Activated CD8-positive, alpha-beta memory T cell treated with anti-CD3 and anti-CD28 coated beads for 36 hours (primary cell): ENCODE measurements at places on chromosomes 2 and 18. TPM values are rescaled to one million over a fixed set of nuclear protein-coding genes. Genes with fewer than 3 reads are reported as not detected.

SLC5A7 gene
- not detected for total RNA-seq

LCLAT1 gene
- 31.7 TPM for total RNA-seq

MYO3B gene
- total RNA-seq = 0.19 TPM

GAL3ST2 gene
- 0.25 TPM for total RNA-seq

HJURP gene
- total RNA-seq = 53.9 TPM

CRACDL gene
- total RNA-seq = 0.15 TPM

C2orf69 gene
- total RNA-seq = 20.5 TPM

DPYSL5 gene
- total RNA-seq = not detected

TMEM17 gene
- 0.34 TPM for total RNA-seq

CYS1 gene
- 0.15 TPM for total RNA-seq

SLC30A3 gene
- total RNA-seq = 0.59 TPM

ANKRD30BL gene
- total RNA-seq = not detected

TACR1 gene
- not detected for total RNA-seq

PGAP1 gene
- 8.4 TPM for total RNA-seq

MAPRE3 gene
- total RNA-seq = 3.8 TPM

KLHL41 gene
- total RNA-seq = 0.15 TPM

DIPK1C gene
- total RNA-seq = not detected

SLC4A5 gene
- 1.6 TPM for total RNA-seq

GALNT5 gene
- not detected for total RNA-seq

KCNG2 gene
- not detected for total RNA-seq

PRKAG3 gene
- not detected for total RNA-seq

OSBPL1A gene
- total RNA-seq = 0.89 TPM

DNER gene
- not detected for total RNA-seq

CYP27A1 gene
- total RNA-seq = not detected

HTR2B gene
- not detected for total RNA-seq

NR4A2 gene
- total RNA-seq = 34.7 TPM

UGT1A8 gene
- not detected for total RNA-seq

LINC00305 gene
- total RNA-seq = not detected

ICOS gene
- 81.7 TPM for total RNA-seq

CFC1 gene
- not detected for total RNA-seq

ZNF892 gene
- 4.3 TPM for total RNA-seq

TBR1 gene
- total RNA-seq = not detected

FIGN gene
- not detected for total RNA-seq

CDH20 gene
- 0.19 TPM for total RNA-seq

SERPINB12 gene
- not detected for total RNA-seq

C2orf15 gene
- total RNA-seq = 0.82 TPM

GKN2 gene
- not detected for total RNA-seq

LANCL1 gene
- total RNA-seq = 35.0 TPM

TMEFF2 gene
- not detected for total RNA-seq

LRRTM4 gene
- not detected for total RNA-seq

CTIF gene
- 6.3 TPM for total RNA-seq

EPB41L3 gene
- total RNA-seq = not detected

GATA6 gene
- total RNA-seq = not detected

MC2R gene
- total RNA-seq = not detected

HES6 gene
- total RNA-seq = 6.0 TPM

NEURL3 gene
- 0.10 TPM for total RNA-seq

ACTG2 gene
- total RNA-seq = 0.13 TPM

GNLY gene
- 22.1 TPM for total RNA-seq
